Muscle of leg (tissue), 16 donors: ENCODE measurements at places on chromosomes 4 and X. TPM values are rescaled to one million over a fixed set of nuclear protein-coding genes. Genes with fewer than 3 reads are reported as not detected.
A peak's percentile ranks its signal among the peaks of the same experiment; 100 is the strongest.

- DNase-seq, result peak; percentile 69
Measured at GRCh38 chr4:55866973-55867574, 13.6 kb downstream of the EXOC1 start.

DNA sequence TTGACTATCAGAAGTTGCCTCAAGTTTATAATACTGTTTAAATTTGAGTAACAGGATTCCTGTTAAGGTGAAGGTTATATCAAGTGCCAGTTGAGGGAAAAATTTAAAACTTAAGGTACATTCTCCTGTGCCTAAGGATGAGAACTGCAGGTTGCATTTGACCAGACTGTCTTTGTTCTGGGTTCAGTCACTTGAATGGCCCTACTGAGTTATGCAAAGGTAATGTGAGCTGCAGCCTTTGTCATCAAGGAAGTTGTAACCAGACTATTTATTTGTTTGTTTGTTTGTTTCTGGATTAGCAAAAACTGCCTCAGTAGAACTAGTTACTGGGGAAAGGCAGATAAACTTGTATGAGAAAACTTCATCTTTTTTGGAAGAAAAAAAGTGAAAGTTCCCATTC, 131.9 kb downstream of the ATOH1 start:
- DNase-seq, result no peak

- no peak for DNase-seq
Measured at GRCh38 chr4:25788703-25789238, 74.0 kb downstream of the SEL1L3 start.

DNA sequence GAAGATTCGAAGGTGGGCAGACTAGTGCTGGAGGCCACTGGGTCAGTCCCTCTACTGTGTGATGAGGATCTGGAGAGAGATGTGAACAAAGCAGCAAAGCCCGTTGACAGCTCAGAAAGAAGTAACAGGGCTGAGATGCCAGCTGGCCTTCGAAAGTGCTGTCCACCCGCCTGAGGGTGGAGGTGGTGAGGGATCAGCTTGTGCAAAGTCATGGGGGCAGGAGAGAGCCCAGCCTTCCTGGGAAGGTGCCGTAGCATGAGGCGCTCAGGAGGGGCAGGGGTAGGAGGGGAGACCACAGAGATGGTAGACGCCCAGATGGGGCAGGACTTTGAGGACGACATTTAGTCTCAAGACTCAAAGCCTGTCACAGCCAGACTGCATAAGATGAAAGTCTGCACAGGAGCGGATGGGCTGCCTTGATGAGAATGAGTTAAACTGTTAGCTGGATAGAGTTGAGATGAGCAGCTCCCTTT, 19.7 kb downstream of the TBC1D14 start:
- no peak for DNase-seq

DNA sequence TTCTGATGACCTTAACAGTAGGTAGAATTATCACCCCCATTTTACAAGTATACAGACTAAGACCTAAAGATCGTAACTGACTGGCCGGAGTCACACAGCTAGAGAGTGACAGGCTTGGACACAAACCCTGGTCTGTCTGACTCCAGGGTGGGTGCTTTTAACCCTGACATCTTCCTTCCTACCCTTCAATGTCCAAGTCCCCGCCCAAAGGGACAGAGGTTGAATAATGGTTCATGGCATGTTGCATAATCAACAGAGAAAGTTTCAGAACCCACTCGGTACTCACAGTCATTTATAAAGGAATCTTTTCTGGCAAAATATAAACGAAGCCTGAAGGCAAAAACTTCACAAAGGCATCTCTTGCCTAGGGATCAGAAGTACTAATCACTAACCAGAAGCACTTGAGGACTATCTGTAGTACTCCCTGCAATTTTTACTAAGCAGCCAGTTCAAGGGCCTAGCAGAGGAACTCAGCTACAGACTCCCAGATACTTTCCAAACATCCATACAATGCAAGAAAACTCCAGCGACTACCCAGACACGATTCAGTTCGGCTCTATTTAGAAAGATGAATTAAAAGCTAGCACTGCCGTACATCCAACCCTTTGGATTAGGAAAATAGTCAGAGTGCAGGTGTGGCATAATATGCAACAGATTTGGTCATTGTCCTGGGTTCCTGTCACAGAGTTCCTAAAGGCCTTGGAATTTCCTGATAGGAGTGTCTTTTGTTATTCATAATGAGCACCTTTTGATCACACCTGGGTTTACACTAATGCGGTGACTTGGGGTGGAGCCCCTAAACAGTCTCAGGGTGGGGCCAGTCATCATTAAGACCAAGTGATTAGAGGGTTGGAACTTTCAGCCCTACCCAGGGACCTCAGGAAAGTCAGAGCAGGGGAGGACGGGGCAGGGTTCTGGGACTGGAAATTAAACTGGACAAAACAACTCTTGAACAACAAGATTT, 44.0 kb downstream of the RELL1 start:
- DNase-seq, result no peak

GRCh38 chr4:182619660-182620059, 297.5 kb downstream of the DCTD start:
- no peak for DNase-seq

DNA sequence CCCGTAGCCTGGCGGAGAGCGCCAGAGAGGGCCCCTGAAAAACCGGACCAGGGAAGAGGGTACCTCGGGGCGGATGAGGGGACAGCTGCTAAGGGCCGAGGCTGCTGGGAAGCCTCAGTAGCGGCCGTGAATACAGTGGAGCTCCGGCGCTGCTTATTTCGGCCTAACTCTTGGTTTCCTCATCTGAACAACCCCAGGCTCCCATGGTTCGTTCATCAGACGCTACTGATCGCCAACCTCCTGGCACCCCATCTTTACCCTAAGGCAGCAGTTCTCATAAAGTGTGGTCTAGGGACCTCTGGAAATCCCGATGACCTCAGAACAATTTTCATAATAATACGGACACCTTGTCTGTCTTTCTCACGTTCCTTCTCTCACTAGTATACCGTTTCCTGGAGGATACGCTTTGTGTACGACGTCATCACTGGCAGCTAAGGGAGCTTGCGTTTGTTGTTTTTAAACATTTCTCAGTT, 645 bp upstream of the RAB28 start:
- peak; percentile 41 for DNase-seq

Gene SATL1
- 0.31 TPM for total RNA-seq

Gene UGT2B10
- total RNA-seq, result not detected

Gene NPY1R
- 6.8 TPM for total RNA-seq

Gene SLC25A53
- 8.8 TPM for total RNA-seq

- no peak for DNase-seq
Measured at GRCh38 chrX:25020905-25021449, 5.2 kb upstream of the ARX start.

DNA sequence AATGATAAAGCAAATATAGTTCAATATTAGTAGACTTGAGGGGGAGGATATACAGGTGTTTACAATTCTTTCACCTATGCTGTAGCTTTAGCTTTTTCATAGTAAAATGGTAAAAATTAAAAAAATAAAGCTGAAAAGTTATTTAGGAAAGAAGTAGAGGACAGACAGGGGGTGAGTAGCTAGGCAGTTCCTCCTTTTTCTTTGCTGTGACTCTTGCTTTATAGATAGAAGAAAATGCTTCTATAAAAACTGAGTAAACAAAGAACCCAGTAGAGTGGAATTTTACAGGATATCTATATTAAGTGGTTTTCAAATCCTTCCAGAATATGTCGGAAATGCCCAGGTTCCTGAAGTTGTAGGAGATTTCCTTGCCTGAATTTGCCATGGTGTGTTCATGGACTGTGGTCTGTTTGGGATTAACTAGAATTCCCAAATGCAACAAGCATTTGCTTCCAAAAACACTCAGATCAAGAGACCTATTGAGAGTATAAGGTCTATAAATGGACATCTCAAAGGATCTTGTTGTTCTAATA, 74.9 kb downstream of the KDR start:
- DNase-seq, result no peak

DNA sequence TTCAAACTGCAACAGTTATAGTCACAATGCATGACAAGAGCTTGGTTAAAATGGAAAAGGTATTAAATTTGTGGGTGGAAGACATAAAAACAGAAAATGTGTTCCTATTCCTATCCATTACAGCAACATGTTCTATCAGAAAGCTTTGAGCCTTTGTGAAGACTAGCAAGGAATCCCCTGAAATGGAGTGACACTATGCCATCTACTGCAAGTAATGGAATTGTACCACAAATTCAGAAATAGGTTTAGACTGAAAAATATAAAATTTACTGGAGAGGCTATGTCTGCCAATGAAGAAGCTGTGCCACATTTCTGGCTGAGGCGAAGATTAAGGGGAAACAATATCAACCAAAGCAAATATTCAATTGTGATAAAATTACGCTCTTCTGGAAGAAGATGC, 247.9 kb downstream of the ADAM29 start:
- DNase-seq, result no peak

- DNase-seq, result peak; percentile 34
Measured at GRCh38 chr4:44912980-44913379, 186.6 kb upstream of the GNPDA2 start.

- peak; percentile 30 for DNase-seq
Measured at GRCh38 chrX:75156531-75156945, 455 bp upstream of the ABCB7 start.

DNA sequence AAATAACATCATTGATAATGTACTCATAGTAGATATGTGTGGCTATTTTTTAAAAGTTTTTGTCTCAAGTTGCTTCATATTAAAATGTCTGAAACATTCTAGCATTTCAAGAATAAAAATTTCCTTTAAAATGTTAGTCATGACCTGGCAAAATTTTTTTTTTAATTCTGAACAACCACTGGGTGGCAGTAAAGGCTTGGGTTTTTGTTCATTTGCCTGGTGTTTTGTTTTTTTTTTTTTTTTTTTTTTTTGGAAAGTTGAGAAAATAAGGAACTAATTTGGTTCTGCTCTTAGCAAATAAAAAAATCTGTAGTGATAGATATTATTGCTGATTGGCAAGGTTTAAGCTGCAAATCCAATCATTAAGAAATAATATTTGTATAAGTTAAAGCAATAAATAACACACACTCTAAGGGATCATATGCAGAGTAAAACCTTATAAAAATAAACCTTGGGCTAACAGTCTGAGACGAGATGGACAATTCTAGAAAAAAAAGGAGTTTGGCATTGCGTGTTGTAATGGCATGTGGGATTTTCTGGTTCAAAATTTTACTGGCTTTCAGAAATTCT, 81.4 kb downstream of the CEP44 start:
- DNase-seq, result peak; percentile 73

- peak; percentile 62 for DNase-seq
Measured at GRCh38 chr4:38056011-38056685, 96.0 kb downstream of the PTTG2 start.

Gene LONRF3
- 2.4 TPM for total RNA-seq
